ENCODE measurements at places on chromosomes 1 and 21.

DNA sequence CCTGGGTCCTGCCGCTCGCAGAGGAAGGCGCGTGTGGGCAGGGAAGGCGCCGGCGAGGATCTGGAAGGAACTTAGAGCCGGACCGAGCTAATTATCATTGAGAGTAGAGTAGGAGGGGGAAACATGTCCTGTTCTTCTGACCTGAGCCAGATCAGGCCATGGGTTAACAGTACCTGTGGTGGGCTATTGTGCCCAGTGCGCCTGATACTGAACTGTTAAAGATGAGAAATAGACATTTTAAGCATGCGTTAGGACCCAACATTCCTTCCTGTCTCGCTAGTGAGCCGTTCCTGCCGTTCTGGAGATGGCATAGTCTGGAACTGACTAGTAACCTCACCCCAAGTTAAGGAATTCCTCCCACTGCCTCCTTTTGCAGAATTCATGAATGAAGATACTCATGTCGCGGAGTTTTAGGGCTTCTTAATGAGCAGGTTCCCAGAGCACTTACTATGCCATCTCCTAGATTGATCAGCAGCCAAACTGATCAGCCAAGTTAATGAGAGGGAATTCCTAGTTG lies 870 bp downstream of the STRIP1 start:
- DNase-seq, result no peak

GRCh38 chr21:27149034-27149433 lies 182.1 kb upstream of the ADAMTS5 start:
- DNase-seq, result no peak

DNA sequence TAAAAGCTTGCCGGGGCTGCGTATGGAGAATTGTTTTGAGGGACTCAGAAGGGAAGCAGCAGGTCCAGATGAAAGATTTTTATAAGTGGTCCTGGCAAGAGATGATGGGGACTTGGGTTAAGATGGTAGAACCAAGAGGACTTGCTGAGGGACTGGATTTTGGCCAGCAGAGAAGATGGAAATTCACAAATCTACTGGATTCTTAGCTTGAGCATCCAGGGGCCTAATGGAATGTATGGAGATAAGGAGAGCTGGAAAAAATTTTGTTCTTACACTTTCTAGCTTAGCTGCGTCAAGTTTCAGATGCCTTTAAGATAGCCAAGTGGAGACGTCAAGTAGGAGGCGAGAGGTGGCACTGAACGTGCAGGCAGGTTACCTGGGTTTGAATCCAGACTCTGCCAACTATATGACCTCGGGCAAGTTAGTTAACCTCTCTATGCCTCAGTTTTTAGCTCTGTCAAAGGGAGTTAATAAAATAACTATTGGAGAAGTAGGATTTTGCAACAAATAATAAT lies 3.4 kb upstream of the RBP7 start:
- no peak for DNase-seq

- DNase-seq, result no peak
Measured at GRCh38 chr21:21463456-21463855, 465.2 kb downstream of the NCAM2 start.
